ENCODE measurements at places on chromosomes 5 and 9.

DNA sequence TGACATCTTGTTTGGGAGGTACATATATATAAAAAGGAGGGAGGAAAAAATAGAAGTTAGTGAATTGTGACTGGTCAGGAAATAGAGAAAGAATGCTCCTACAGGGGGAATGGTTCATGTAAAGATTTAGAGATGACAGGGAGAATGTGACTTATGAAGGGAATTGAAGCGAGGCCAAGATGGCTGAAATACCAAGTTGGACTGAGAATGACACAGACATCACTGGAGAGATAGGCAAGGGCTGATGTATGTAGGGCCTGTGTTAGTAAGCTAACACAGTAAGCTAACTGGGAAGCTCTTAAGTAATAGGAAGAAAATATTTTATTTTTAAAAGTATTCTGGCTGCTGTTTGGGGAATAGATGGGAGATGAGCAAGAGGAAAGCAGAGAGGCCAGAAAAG is 286.3 kb downstream of the NNT start:
- DNase-seq: no peak

- DNase-seq: no peak
Measured at GRCh38 chr9:134432471-134432870, 106.2 kb downstream of the RXRA start.

GRCh38 chr9:116377179-116377798 is 223.7 kb downstream of the PAPPA start:
- DNase-seq: no peak

DNA sequence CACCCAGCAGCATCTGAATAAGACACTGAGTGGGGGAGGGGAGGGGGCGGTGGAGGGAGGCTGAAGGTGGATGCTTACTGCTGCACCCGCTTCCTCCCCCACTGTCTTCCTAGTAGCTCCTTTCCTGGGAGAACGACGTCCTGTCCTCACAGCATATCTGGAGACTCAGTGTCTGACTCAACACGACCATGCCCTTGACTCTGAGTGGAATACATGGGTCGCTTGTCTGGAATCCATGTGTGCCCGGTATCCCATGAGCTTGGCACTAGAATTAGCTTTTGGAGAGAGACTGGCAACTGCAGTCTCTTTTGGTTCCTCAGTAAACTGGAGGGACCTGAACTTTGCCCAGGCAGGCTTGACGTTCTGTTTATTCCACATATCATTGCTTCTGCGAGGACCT is 125.4 kb upstream of the FAM120A start:
- DNase-seq: no peak

DNA sequence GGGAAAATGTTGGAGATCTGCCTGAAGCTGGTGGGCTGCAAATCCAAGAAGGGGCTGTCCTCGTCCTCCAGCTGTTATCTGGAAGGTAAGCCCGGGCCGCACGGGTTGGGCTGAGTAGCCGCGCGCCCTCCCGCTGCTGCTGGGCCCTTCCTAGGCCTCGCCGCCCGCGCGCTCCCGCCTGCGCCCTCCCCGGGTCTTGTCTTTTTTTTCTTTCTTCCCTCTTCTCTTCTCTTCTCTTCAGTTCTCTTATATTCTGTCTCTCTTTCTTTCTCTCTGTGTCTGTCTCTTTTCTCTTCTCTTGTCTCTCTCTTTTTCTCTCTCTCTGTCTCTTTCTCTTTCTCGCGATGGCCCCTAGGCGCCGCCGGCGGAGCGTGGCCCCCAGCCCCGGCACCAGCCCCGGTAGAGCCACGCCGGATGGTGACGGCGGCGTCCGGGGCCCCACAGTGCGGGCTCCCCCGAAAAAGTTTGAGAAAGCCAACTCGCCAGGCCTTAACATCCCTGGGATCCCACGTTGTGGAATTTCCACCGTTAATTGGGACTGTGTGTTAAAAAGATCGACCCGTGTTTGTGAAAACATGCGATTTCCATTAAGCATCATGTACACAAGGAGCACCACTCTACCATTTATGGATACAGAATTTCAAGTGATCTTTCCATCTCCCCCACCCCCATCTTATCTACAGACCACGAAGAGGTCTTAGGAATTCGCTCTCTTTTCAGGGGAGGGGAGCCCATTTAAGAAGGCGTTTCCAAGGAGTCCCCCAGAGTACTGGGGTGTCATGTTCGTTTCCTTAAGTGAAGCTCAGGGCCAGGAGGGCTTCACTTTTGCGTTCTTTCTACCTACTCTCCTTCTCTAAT is 616 bp downstream of the ABL1 start:
- DNase-seq: peak; percentile 54

DNA sequence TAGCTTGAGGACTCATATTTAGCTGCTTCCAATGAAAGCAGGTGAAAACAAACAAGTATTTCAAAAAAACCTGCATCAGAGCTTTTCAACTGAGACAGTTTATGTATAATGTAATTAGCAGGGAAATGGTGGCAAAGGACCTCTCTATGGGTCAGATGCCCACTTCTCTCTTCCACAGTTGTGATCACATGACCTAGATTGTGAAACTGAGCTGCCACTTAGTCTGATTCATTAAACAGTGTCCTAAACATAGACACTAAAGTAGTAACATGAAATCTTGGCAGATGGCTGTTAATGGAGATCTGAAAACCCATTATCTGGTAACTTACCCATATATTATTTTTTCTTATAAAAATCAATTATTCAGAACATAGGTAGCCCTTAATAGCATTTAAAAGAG is 663.6 kb upstream of the RIOK2 start:
- DNase-seq: no peak

DNA sequence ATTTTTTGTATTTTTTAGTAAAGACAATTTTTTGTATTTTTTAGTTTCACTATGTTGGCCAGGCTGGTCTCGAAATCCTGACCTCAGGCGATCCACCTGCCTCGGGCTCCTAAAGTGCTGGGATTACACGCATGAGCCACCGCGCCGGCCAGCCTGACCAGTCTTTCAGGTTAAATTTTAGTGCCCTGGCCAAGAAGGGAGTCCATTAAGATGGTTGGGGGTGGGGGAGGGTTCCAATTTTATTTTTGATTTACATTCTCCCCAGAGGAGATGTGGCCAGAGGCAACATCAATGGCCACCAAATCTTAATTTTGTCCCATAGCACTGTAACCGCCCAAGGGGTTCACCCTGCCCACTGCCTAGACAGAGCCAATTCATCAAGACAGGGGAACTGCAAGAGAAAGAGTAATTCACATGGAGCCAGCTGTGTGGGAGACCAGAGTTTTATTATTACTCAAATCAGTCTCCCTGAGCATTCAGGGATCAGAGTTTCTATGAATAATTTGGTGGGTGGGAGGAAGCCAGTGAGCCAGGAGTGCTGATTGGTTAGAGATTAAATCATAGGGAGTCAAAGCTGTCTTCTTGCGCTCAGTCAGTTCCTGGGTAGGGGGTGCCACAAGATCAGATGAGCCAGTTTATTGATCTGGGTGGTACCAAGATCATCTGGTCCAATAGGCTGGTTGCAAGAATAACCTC is 24.7 kb downstream of the TBCA start:
- no peak for DNase-seq

- DNase-seq: no peak
Measured at GRCh38 chr5:117118499-117118898, 543.9 kb upstream of the SEMA6A start.

GRCh38 chr5:35877655-35878054 is 21.0 kb downstream of the IL7R start:
- DNase-seq: no peak

- DNase-seq: no peak
Measured at GRCh38 chr9:76115982-76116646, 225.6 kb downstream of the PCSK5 start.

DNA sequence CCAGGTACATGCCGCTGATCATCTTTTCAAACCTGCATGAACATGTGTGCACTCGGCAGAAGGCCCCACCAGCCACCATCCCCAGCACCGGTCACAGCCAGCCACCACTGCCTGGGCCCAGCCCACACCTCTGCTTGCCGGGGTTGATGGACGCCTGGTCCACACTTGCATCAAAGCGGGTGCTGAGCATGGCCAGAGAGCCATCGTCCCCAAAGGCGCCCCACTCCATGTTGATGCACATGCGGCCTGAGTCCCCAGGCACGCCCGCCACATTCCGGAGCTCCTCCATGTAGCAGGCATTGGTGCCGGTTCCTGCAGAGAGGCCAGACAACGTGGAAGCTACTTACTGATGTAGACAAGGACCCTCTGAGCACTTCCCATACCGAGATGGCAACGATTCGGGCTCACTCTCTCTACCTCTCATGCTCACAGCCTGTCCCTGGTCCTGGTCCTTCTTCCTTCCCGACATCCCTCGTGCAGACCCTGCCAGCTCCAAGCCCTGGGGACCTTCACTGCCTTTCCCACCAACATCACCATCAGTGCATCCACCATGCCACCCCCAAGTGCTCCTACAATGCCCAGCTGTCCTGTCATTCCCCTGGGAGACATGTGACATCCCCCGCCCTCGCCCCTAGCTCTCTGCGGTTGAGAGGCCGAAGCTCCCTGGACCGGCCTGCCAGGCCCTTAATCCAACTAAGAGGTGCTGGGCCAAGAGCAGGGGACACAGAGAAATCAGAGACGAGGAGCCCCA is 17.2 kb downstream of the HK3 start:
- DNase-seq: no peak

DNA sequence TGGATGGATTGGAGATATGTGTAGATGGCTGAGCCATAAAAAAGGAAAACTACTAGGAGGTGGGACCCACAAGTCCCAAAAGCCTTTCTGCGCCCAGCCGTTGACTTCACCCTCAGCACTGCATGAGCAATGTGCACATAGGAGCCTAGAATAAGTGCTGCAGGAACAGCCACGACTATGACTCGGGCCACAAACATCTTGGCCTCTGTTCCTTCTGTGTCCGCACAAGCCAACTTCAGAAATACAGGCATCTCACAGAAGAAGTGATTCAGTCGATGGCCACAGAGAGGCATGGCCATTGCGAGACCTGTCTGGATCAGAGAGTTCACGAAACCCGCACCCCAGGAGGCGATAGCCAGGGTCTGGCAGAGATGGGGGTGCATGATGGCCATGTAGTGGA is 587 bp downstream of the OR2Y1 start:
- no peak for DNase-seq

- DNase-seq: peak; percentile 56
Measured at GRCh38 chr5:139648205-139649081, at the start of gene CXXC5. CXXC5 (plus strand) TSS chr5:139648349; CDS start chr5:139680524, 32,175 bp downstream.

DNA sequence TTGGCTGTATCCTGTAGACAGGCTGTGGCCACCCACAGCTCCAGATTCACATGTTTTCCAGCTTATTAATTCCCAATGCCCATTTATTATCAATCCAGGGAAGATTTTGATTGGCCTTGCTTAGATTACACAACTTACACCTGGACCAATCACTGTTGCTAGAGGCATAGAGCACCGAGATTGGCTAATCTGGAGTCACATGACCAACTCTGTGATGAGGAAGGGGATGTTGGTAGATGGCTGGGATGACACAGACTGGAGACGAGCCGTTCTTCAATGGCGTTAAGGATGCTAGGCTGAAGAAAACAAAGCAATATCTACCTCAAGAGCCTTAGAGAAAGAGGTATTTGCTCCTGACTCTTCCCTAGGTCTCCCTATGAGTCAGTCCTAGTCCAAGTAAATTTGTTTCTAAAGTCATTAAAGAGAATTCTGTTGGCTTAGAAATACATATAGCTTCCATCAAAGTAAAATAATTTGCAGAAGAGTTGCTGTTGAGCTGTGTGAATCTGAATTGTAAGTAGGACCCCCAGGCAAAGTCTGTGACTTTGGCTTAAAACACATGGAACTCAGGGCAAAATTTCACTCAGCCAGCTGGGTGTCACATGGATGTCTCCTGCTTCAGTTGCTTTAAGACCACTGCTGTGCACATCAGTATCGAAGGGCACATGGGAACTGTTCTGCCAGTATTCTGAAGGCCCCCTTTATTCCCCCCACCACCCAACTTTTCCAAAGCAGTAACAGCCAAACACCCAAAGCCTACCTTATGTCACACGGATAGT is 326.4 kb upstream of the KLF4 start:
- no peak for DNase-seq

DNA sequence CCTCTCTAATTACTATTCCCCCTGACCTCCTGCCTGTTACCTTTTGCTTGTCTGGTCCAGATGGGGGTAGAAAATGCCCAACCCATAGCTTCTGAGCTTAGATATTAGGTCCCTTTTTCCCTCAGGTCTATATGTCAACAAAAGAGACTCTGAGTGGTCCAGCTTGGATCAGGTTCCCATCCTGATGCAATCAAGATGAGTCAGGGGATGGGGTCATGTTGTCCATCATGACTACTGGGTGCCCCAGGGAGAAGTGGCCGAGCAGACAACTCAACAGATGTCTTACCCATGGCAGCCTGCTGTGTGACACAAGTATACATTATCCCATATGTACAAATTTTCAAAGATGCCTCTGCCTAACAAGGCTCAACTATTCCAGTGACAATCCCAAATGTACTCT is 9.1 kb upstream of the ANKH start:
- no peak for DNase-seq

- DNase-seq: no peak
Measured at GRCh38 chr5:73417303-73418034, 31.1 kb downstream of the FOXD1 start.

DNA sequence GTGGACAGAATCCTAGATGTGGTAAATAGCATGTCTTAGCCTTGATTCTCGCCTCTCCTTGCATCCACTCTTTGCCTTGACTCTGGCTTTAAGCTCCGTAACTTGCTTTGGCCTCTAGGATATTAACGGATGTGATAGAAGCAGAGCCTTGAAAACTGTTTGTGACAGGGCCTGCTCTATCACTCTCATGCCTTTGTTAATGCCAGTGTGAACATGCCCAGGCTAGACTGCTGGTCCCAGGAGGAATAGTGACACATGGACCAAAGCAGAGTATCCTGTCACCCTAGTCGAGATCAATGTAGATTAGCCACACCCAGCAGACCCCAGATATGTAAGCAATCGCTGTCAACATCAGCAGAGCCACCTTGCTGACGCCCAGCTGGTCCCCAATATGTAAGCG is 109.9 kb upstream of the C9orf72 start:
- no peak for DNase-seq

GRCh38 chr9:19048966-19049916 is at the start of gene RRAGA:
RRAGA (plus strand) TSS chr9:19049427; CDS start chr9:19049660, 233 bp downstream.
- peak; percentile 90 for DNase-seq

GRCh38 chr5:155625315-155625714 is 611.8 kb downstream of the KIF4B start:
- no peak for DNase-seq

DNA sequence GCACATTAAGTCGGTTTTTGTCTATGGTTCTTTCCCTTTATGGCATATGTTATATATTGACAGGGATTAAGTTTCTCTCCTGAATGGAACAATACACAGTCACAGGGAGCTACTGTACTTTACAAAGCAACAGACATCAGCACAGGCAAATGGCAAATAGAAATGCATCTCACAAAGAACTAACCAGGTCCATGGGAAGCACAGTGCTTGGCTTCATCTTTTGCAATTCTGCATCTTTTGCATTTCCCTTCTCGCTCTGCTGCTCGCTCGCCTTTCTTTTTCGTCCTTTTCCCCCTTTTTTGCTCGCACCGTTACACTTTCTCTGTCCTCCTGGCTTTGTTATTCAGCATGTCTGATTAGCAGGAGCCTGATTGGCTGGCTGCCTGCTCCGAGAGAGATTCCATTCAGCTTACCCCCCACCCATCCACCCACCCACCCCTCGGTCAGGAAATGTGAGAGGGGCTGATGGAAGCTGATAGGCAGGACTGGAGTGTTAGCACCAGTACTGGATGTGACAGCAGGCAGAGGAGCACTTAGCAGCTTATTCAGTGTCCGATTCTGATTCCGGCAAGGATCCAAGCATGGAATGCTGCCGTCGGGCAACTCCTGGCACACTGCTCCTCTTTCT is at the start of gene ADAMTSL1:
Gene ADAMTSL1, plus strand, starts transcription at position 502 of the 628 bp plus-strand sequence. Its CDS starts 80 bp downstream, at position 582.
- peak; percentile 96 for DNase-seq

All from dermis microvascular lymphatic vessel endothelial cell (primary cell).